Right renal cortex interstitium (tissue), 3 donors: ENCODE measurements at places on chromosomes 13 and 19.

- no peak for DNase-seq
Observed at GRCh38 chr19:23993440-23993839, 78.8 kb downstream of the ZNF726 start.

- no peak for DNase-seq
Observed at GRCh38 chr19:41364524-41365391, 809 bp upstream of the B9D2 start.

DNA sequence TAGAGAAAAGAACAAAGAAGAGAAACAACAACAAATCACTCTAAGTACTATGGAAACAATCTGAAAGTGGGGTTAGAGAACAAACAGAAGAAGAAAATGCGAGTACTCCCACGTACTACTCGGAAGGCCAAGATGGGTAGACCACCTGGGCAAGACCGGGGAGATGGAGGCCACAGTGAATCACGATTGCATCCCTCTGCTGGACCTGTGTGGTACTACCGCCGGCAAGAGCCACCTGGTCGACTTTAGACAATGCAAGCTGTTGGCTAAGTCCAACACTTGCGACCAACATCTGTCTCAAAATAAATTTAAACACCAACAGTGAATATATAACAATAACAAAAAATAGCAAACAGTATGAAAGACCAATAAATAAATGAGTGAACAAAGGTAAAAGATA lies 45.5 kb upstream of the ZNF91 start:
- DNase-seq = no peak

DNA sequence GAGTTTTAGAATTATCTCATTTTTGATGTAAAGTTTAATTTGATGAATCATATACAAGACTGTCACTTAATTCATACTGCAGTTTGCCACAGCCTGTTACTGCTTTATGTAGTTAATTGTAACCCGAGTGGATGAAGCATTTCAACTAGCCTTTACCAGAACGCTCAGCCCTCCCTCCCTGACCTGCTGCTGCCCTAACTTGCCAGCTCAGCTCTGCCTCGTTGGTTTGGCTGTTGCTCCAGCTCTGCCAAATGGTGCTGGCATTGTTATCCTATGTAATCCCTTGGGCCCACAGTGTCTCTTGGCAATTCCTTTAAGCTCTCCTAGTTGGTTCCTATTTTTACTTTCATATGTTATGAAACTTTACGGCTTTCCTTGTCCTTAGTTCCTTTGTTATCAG lies 113.3 kb downstream of the LMO7 start:
- no peak for DNase-seq

- no peak for DNase-seq
Observed at GRCh38 chr13:103315711-103316110, 249.5 kb upstream of the SLC10A2 start.
